ENCODE measurements at places on chromosomes 11 and 22. TPM values are rescaled to one million over a fixed set of nuclear protein-coding genes. Genes with fewer than 3 reads are reported as not detected.
A peak's percentile ranks its signal among the peaks of the same experiment; 100 is the strongest.

GRCh38 chr11:80188076-80188627 lies 747.3 kb upstream of the TENM4 start:
- DNase-seq: no peak

- peak; percentile 4 for DNase-seq
Observed at GRCh38 chr11:134656861-134657540, 245.0 kb upstream of the B3GAT1 start.

GRCh38 chr11:121337078-121337477 lies 44.5 kb downstream of the SC5D start:
- no peak for DNase-seq

DNA sequence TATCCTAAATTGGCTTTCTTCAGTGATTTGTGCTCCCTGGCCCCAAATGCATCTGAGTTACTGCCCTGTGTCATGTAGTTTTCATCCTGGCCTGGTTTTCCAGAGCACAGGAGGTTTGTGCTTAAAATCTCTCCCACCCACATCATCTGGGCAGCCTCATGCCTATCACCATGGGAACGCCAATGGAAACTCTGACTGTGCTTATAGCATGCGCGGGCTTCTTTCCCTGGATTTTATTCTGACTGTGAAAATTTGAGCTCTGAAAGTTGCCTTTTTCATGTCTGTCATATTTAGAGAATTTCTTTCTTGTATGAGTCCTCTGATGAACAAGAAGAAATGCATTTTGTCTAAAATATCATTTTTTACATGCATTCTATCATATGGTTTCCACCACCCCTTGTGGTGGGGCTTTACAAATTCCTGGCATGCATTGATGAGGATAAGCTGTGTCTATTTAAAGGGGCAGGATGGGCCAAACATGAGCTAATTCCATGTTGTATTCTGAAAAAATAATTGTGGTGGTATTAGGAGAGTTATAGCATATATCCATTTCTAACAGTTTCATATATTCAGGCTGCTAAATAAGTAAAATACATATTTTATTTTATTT lies 55.1 kb downstream of the IRAG1 start:
- DNase-seq: no peak

- no peak for DNase-seq
Observed at GRCh38 chr11:61925736-61926135, 8.4 kb upstream of the RAB3IL1 start.

DNA sequence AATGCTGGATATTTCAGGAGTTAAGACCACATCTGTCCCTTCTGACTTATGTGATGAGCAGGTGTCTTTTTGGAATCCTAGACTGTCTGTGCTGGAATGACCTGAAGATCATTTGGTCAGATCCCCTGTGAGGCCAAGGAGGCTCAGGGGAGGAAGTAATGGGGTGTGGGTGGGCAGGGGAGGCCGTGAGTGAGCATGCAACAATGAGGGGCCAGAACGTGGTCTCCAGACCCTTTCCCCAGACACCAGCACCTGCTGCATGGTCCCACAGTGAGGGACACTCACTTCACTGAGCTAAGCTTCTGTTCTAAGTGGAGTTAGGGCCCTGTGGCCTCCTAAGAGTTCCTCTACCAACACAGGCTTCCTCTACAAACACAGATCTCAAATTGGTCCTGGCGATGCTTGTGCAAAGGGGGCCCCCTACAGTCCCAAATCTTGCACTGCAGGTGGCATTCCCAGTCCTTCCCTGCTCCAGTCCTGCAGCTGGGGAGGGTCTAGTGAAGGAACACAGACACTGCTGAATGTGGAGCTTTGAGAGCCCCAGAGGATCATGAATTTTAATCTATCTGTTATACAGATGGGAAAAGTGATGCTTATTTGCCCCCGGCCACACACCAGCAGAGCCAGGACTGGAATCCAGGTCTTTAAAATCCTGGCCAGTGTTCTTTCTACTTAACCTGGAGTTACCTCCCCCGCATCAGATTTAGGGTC lies 7.4 kb downstream of the USP2 start:
- DNase-seq: peak; percentile 77

- no peak for DNase-seq
Observed at GRCh38 chr11:67079065-67079705, 22.5 kb downstream of the RHOD start.

GRCh38 chr11:125799808-125800207 lies 11.9 kb downstream of the PATE3 start:
- no peak for DNase-seq

DNA sequence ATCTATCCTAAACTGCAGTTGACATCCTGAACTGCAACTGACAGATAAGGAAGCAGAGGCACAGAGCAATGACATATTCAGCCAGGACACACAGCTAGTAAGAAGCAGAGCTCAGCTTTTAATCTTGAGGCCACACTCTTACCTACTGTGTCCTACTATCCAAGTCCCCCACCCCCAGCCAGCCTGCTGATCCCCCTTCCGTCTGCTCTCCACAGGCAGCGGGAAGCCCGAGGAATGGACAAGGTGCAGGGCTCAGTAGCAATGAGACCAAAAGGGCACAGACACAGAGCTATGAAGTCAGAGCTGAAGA lies 4.3 kb downstream of the POLR3H start:
- DNase-seq: no peak

DNA sequence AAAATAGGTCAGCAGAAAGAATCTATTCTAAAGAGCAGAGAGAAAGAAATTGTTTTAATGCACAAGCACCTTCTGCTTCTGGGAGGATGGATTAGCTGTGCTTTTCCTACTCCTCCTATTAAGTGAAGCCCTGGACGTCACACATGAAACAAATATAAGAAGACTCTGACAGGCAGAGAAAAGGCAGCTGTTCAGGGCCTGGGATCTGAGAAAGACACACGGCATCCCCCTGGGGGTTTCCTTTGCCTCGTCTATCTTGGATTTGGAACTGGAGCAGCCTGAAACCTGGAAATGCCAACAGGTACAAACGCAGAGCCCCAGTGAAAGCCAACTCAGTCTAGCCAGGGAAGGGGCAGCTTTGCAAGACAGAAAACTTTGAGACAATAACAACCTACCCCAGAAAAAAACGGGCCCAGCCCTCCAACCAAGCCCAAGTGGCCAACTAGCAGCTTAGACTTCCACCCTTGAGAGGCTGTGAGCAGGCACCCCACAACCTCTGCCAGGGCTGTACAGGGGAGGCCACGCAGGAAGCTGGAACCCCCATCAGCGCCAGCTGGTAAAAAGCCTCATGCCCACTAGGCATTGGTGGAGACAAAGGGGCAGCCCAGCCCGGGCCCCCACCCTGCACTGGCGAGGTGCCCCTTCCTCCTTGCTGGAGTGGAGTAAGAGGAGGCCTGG lies 7.3 kb downstream of the CERK start:
- DNase-seq: no peak

DNA sequence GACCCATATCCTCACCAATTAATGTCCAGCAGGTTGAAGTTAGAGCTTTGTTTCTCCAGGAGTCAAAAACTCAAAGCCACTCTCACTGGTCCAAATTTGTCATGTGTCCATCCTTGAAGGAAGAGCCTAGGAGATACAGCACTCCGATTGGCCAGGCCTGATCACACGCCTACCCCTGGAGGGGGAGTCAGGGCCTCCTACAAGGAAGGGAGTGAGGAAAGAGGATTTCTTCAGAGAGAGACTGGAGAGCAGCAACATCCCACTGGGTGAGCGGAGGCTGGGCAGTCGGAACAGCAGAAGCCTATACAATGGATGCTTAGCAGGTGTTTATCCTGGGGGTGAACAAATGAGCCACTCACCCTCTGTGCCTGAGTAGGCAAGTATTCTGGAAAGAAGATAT lies 113.9 kb downstream of the TRIM29 start:
- DNase-seq: no peak

GALNT18 gene
- 20.0 TPM for total RNA-seq

MIAT gene
- 2.7 TPM for total RNA-seq

LRRC4C gene
- total RNA-seq: 2.2 TPM

UBQLNL gene
- 0.69 TPM for total RNA-seq
